ENCODE measurements at places on chromosomes 16 and 17.

DNA sequence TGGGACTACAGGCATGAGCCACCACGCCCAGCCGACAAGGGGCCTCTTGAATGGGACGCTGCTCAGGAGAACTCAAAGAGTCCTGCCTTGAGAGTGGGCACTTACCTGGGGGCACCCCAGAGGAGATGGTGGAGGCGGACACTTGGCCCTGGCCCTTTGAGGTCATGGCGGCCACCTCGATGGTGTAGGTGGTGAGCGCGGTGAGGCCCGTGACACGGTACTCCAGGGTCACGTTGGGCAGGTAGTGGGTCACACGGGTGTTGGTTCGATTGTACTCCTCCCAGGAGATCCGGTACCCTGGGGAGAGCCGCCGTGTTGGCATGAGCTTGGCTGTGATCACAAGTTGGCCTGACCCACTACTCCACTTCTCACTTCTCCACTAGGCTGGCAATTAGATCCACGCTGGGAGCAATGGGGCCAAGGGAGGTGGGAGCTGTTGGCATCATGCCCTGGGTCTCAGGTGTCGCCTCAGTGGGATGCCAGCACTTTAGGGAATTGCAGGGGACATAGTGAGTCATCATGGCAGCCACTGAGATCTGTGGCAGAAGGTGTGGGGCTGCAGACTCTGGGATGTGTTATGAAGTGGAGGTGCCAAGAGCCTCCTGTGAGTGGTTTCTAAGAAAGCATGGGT is 89.2 kb upstream of the CDC42EP4 start:
- no peak for DNase-seq

DNA sequence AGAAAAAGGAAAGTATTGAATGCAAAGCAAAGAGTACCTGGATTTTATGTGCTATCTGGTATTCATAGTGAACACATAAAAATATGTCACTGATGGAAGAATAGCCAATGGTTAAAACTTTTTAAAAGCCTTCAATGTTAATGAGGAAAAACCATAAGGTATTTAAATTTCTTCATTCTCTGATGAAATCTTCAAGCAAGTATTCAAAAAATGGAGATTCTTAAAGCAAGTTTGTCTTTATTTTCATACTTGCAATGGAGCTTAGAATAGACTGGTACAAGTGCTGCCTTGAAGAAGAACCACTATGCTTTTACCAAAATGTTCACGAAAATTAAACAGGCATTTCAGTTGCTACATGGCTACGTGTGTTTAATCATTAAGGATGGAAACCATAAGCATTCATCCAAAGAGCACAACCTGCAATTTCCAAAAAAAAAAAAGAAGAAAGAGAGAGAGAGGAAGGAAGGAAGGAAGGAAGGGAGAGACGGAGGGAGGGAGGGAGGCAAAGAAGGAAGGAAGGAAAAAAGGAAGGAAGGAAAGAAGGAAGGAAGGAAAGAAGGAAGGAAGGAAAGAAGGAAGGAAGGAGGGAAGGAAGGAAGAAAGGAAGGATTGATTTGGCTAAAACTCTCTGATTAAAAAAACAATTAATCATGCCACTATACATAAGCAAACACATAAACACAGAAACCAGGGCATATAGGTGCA is 17.6 kb downstream of the HS3ST3A1 start:
- no peak for DNase-seq

GRCh38 chr16:24848065-24848464 is 2.3 kb downstream of the SLC5A11 start:
- DNase-seq: peak; percentile 78

DNA sequence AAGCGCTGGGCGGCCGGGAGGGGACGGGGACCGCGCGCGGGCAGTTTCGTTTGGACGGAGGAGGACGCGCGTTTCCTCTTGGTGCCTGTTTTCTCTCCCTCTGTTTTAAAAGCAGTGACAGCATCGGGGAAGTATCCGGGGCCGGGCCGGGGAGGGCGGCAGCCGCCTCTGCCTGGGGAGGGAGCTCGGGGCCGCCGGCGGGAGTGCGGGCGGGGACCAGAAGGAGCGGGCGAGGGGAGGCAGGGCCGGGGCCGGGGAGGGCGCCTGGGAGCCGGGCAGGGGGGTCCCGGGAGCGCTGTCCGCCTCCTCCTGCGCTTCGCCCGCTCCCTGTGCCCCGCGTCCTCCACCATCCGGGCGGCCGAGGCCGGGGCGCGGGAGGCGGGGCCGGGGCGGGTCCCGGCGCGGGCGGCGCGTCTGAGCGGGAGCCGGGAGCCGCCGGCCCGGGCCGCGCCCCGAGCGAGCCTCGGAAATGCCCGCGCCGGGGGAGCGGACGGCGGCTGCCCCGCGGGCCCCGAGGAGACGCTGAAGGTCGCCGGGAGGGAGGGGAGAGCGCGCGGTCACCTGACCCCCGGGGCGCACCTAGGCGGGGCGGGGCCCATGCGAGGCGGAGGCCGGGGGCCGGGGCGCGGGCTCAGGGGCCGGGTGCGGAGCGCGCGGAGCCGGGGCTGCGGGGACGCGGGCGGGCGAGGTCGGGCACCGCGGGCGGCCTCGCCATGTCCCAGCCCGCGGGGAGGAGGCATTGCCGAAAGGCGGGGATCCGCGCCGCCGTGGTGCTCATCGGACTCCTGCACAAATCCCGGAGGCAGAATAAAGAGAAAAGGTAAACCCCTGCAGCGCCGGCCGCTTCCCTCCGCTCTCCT is 57.3 kb downstream of the RAP1GAP2 start:
- peak; percentile 36 for DNase-seq

DNA sequence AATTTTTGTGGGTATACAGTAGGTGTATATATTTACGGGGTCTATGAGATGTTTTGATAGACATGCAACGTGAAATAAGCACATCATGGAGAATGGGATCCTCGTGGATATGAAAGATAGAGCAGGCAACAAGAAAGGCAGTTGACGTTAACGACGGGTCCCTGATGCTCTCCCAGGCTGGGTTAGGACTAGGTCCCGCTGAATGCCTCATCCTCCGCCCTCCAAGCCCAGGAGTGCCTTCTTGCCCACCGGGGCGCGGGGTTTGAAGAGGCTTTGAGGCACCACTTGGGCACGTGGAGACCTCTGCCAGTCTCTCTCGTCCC is 9.5 kb upstream of the ZFP90 start:
- no peak for DNase-seq

GRCh38 chr17:68771867-68772515 is 170.8 kb upstream of the FAM20A start:
- DNase-seq: peak; percentile 75

DNA sequence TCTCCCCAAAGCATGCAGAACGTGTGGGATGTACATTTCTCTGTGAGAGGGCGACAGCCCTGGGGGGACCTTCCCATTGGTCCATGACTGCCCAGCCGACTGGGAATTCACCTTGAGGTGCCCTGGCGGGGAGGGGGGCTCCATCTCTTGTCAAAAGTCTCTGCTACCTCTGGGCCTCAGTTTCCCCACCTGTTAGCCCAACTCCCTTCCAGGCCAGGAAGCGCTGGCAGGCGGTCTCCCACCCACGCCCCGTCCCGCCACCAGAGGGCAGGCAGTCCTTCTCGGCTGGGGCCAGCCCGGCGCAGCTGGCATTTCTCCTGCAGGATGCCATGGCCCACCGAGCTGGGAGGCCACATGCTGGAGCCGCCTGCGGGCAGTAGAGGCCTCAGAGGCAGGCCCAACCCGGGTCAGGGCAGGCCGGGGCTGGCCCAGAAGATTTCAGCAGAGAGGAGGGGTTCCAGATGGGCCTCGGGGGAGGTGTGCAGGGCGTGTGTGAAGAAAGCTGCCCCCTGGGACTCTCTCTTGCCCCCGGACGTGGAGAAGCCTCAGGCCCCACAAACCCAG is 16.6 kb downstream of the CD7 start:
- DNase-seq: peak; percentile 65

DNA sequence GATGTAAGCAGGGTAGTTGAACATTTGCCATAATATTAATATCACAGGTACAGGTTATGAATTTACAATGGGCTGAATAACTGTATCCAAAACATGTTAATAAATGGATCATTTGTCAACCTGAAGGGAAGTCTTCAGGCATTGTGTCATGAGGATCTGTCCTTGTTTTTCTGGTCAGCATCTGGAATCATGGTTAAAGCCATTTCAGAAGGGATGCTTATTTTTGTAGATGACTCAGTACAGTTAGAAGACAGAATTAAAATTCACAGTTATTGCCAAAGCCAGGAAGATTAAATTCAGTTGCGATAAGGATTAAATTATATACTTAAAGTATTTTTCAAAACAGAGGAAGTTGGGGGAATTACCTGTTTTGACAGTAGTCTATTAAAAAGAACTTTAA is 8.0 kb downstream of the PSMD11 start:
- DNase-seq: peak; percentile 58

- peak; percentile 37 for DNase-seq
Observed at GRCh38 chr17:75105126-75106080, 4.4 kb upstream of the ARMC7 start.

Measured in foreskin fibroblast (primary cell).